ENCODE measurements at places on chromosomes 4 and X. TPM values are rescaled to one million over a fixed set of nuclear protein-coding genes. Genes with fewer than 3 reads are reported as not detected.

- DNase-seq: no peak
These were observed 82.1 kb downstream of the MAGEB10 start for GRCh38 chrX:27889878-27890277.

The ARHGEF6 gene
- total RNA-seq: 9.5 TPM

The SSX7 gene
- not detected for total RNA-seq

The BEX5 gene
- 11.7 TPM for total RNA-seq

The MAGEB1 gene
- not detected for total RNA-seq
